ENCODE measurements at places on chromosomes 16 and 17.

DNA sequence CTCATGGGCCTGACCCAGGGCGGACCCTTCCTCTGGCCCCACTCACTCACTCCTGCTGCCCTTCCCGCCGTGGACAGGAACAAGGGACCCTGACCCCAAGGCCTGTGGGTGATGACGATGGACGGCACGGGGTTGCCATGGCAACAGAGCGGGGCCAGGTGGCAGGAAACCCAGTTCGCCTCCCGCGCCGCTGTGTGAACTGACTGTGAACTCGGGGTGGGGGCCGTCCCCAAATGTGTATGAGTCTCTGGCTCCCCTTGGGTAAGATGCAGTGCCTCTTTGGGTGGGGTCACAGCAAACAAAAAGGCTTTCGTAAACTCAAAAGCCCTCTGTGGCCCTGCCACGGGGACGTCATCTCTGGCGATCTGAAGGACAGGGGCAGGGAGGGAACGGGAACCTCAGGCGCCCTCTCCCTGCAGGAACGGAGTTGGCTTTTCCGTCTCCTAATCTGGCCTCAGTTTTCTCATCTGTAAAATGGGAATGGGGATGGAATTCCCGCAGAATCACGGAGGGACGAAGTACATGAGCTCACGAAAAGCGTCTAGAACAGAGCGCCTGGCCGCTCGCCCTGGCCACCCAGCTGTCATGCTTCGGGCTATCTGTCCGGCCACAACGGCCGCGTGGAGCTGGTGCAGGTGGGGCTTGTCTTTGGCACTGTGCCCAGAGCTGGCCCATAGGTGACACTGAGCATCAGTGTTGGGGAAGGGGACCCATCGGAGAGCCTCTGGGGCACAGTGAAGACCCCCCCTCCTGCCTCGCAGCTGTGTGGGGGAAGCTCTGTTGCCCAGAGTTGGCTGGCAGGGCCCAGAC lies 44.9 kb upstream of the PABPN1L start:
- no peak for DNase-seq

DNA sequence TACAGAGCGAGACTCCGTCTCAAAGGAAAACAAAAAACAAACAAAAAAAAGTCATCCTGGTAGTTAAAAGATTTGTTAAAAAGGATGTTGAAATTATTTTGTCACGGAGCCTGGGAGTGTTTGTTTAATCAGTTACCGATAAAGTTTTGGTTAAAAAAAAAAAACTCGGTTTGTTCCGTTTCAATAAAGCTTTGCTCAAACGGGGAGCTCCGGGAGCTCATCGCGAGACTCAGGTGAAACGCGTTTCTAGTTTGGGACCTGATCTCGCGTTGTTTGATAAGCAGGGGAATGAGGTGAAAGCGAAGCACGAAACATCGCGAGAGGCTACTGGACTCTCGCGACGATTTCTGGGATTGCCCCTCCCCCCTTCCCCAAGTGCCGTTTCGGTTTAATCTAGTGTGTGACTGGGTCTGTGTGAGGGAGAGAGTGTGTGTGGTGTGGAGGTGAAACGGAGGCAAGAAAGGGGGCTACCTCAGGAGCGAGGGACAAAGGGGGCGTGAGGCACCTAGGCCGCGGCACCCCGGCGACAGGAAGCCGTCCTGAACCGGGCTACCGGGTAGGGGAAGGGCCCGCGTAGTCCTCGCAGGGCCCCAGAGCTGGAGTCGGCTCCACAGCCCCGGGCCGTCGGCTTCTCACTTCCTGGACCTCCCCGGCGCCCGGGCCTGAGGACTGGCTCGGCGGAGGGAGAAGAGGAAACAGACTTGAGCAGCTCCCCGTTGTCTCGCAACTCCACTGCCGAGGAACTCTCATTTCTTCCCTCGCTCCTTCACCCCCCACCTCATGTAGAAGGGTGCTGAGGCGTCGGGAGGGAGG lies at the start of gene CDK12:
CDK12 (plus strand) TSS at position 374 of the 813 bp plus-strand sequence. CDS start 586 bp downstream, outside the sequence.
- DNase-seq, result peak; percentile 62

DNA sequence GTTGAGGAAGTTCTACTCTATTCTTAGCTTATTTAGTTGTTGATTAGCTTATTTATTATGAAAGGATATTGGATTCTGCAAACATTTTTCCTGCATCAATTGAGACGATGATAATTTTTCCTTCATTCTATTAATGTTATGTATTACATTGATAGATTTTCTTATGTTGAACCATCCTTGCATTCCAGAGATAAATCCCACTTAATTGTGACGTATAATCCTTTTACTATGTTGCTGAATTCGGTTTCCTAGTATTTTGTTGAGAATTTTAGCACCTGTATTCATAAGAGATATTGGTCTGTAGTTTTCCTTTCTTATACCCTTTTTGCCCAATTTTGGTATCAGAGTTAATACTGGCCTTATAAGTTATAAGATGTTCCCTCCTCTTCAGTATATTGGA lies 47.6 kb upstream of the BRD7 start:
- DNase-seq, result no peak

DNA sequence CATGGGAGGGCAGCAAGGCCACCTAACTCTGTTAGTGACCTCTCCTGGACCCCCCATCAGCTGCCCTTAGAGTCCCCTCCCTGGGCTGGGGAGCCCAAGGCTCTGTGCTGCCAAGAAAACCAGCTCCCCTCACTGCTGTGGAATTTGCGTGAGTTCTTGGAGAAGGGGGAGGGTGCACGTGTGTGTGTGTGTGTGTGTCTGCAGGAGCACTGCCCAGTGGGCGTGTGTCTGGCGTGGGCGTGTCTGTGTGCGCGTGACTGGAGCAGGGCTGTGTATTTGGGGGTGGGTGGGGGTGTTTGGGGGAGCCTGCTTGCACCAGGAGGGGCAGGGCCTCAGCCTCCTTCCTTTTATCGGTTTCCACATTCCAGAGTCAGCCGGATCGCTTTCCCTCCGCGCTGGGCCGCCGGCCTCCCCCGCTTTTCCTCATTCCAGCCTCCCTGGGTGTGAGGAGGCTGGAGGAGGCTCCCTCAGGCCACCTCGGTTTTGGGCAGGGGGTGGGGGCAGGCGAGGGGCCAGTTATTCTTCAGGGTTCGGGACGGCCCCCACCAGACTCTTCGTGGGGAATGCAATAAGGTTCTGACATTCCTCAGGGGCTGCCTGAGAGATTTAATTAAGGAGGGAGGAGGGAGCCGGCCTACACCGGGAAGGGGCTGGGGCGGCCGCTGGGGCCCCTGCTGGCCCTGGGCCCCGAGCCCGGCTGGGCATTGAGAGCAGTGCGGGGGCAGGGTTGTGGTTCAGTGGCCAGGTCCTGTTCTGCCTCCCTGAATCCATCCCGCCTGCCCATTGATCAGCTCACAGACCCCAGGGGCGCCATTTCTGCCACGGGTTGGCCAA lies 2.5 kb downstream of the VASN start:
- no peak for DNase-seq

DNA sequence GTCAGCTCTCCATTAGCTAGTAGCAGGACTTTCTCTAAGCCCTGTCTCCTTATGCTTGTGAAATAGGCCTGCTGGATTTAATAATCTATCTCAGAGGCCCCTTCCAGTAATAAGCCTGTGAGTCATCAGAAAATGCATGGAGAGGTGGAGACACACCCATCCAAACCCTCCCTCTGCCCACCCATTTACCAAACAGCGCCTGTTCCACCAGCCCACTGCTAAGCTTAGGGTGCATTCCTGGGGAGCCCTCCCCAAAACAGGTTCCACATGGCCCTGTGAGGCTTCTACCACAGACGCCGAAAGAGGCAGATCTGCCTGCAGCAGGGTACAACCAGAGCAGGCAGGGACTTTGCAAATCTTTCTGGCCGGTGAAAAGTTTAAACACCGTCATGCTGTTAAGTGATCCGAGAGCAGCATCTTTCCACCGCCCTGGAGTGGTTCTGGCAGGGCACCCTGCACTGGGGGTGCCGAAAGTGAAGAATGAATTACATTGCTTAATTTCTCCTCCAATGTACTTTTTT lies 99.3 kb downstream of the GAS7 start:
- DNase-seq, result no peak

Data from stimulated activated CD8-positive, alpha-beta memory T cell treated with anti-CD3 and anti-CD28 coated beads, Interleukin-15, amount 100 ng/mL, for 24 hours (primary cell).